KG1 (cell line): ENCODE measurements at places on chromosomes 1 and 21.
A peak's percentile ranks its signal among the peaks of the same experiment; 100 is the strongest.

DNA sequence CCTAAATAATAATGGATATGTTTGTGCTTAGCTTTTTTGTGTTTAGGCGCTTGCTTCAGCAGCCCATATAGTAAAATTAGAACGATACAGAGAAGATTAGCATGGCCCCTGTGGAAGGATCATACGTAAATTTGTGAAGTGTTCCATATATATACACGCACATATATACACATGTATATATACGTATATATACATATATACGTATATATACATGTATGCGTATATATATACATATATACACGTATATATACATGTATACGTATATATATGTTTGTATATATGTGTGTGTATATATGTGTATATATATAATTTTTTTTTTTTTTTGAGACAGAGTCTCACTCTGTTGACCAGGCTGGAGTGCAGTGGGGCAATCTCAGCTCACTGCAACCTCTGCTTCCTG is 17.4 kb downstream of the SNX27 start:
- DNase-seq, result no peak

DNA sequence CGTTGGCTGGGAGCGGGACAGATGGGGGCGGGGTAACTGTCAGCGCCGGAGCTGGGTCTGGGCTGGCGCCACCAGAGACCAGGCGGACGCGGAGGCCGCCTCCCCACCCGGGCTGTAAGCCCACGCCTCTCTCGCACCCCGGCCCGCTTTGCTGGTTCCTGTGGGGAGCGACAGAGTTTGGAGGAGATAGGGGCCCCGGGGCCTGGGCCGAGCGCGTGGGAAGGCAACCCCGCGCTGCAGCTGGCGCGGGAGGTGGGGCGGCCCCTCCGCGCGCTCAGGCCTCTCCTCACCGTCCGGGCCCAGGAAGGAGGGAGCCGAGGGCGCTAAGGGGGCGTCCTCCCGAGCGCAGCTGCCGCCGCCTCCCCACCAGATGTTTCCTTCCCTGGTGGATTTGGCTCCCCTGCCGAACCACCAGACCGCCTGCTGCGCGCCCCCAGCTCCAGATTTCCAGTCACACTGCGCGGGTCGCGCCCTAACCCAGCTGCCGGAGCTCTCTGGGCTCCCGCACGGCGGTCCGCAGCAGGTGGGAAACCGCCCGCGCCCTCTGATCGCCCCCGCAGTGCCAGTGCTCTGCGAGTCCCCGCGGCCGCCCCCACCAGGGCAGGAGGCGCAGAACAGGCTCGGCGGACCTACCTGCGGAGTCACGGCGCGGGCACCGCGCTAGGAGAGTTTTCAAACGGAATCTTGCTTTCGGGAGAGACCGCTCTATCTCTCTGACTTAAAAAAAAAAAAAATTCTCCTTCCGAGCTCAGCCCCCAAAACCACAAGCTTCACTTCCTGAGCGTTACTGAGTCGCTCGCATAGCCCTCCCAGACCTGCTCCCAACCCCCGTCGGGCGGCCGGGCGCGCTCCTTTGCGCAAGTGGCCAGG is 1.1 kb downstream of the GFI1 start:
- DNase-seq, result peak; percentile 48

GRCh38 chr1:162229549-162229948 is 147.1 kb downstream of the SPATA46 start:
- DNase-seq, result no peak

- DNase-seq, result no peak
Measured at GRCh38 chr1:43056981-43057391, 98.3 kb upstream of the SLC2A1 start.

DNA sequence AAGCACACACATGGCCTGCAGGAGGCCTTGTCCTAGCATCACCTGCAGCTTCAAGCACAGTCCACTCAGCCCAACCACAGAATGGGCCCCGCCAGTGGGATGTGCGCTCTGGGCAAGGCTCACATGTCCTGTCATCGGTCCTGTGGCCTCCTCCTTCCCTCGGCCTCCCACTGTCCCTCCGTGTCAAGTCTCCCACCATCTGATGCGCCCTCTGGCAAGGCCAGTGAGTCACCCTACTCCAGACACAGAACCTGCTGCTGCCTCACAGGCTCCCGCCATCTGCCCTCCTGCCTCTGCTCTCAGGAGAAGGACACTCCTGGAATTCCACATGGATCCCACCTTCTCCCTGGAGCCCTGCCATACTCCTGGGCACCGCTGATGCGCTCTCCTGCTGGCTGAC is 14.2 kb downstream of the KCNAB2 start:
- no peak for DNase-seq

DNA sequence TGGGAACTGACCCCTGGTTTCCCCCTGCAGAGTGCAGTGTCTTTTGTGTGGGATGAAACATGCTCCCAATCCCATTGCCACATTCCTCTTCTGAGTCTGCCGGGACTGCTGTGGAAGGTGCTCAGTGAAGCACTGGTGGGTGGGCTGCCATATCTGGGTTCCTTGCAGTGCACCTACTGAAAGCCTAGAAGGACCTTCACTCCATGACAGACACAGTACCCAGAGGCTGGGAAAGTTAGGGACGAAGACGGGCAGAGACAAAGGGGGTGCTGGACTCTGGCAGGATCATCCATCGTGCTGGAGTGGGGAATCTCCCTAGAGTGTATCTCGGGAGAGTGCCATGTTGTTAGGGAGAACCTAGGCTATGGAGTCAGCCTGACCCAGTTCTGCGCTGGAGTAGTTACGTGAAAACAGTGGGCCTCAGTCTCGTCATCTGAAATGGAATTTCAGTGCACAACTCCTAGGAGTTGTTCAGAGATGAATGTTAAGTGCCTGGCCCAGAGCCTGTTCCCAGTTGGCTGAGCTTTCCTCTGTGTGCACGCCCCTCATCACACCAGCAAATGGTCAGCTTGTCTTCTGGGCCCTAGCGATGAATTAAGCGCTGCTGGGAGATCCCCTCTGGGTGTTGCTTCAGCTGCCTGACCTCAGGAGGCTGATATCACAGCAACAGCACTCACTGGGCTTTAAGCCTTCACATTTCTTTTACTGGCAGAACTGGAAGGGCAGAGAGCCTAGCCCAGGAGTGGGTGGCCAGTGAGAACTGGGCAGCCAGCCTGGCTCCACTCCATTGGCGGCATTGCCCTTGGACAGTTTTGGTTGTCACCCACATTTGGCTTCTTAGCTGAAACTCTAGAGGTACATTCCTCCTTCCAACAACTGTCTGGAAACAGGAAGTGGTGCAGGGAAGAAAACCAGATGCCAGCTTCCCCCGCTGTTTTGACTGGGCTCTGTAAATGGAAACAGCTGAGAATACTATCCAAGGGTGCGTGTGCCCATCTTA is 479.8 kb upstream of the VAMP3 start:
- no peak for DNase-seq

DNA sequence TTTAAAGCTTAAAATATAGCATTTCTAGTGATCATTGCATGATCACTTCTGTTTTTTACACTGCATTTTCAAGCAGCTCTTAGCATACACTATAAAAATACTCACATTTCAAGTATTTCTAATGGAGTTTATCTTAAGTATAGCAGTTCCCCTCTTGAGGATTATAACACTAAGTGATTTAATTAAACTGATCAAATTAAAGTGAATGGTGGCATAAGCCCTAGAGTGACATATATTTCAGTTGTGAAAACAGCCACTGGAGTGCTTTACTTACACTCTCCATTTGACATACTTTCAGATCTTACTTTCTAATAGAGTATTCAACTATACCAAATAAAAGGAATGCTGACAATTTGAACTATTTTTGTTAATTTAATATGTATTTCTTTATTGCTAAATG is 623.3 kb upstream of the TMPRSS15 start:
- no peak for DNase-seq

DNA sequence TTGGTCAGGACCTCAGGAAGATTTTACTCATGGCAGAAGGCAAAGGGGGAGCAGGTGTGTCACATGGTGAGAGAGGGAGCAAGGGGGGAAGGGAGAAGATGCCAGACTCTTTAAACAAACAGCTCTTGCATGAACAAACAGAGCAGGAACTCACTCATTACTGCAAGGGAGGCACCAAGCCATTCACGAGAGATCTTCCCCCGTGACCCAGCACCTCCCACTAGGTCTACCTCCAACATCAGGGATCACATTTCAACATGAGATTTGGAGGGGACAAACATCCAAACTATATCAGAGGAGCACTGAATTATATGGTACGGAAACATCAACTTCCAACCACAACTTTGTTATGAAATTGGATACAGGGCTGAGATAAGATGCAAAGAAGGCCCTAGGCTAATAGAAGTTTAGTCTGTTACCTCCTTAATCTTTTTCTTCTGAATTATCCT is 164.9 kb downstream of the ST6GALNAC3 start:
- no peak for DNase-seq

- no peak for DNase-seq
Measured at GRCh38 chr1:230545181-230545580, 97.1 kb upstream of the COG2 start.

- no peak for DNase-seq
Measured at GRCh38 chr1:87291107-87291506, 37.6 kb upstream of the LMO4 start.

- DNase-seq, result no peak
Measured at GRCh38 chr1:223233019-223233409, 90.0 kb upstream of the TLR5 start.

GRCh38 chr1:226649780-226650179 is 89.3 kb downstream of the ITPKB start:
- DNase-seq, result no peak
